CD4-positive, alpha-beta T cell treated with Interleukin-6 at 100 ng/mL for 8 hours (primary cell): ENCODE measurements at places on chromosomes 12 and 14.

DNA sequence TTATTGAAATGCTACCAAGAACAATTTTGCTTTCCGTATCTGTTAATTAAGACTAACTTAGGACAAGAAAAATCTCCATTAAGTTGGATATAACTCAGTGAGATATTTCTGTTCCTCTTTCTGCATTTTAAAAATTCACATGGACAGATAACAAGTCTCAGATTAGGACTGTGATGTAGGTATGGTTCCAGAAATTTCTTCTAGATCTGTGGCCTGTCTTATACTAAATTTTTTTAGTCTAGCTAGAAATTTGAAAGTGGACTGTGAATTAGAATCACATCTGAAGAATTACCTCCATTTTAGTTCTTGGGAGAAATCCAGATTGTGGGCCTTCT lies 41.6 kb downstream of the USP15 start:
- DNase-seq, result no peak

DNA sequence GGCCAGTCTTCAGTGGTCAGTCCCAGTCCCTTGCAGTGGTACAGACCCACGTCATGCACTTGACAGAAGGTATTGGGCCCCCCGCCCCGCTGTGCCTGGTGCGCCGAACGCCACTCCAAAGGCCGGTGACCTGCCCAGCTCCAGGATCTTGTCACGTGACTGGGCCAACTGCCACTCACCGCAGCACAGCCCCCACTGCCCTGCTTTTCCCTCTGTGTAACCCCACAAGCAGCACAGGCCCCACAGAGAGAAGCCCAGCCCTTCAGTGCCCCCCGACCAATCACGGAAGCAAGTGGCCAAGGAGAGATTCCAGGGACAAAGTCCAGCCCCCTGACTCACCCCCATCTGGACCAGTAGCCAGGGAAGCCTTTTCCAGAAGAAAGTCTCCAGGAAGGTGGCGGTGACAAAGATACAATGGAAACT lies 498 bp downstream of the GPR132 start:
- DNase-seq, result no peak

GRCh38 chr12:62211510-62211909 lies 48.7 kb upstream of the USP15 start:
- DNase-seq, result no peak

DNA sequence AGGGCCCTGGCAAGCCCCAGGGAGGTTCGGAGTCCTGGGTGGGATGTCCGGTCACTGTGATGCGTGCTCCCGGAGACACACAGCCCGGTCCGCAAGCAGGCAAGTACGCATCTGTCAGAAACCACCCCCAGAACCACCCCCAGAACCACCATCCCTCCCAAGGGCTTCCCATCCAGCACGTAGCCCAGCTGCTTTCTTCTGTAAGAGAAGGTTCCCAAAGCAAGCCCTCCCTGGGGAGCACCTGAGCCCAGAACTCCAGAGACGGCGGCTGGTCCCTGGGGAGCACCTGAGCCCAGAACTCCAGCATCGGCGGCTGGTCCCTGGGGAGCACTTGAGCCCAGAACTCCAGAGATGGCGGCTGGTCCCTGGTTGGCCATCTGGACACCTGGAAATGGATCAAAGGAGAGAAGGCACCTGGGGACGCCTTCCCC lies 2.6 kb upstream of the FBRSL1 start:
- DNase-seq, result no peak

- DNase-seq, result peak; percentile 41
These were observed 1.4 kb upstream of the DNAJC14 start for GRCh38 chr12:55830601-55831446.
